ENCODE measurements at places on chromosomes 7 and 10. TPM values are rescaled to one million over a fixed set of nuclear protein-coding genes. Genes with fewer than 3 reads are reported as not detected.
A peak's percentile ranks its signal among the peaks of the same experiment; 100 is the strongest.

DNA sequence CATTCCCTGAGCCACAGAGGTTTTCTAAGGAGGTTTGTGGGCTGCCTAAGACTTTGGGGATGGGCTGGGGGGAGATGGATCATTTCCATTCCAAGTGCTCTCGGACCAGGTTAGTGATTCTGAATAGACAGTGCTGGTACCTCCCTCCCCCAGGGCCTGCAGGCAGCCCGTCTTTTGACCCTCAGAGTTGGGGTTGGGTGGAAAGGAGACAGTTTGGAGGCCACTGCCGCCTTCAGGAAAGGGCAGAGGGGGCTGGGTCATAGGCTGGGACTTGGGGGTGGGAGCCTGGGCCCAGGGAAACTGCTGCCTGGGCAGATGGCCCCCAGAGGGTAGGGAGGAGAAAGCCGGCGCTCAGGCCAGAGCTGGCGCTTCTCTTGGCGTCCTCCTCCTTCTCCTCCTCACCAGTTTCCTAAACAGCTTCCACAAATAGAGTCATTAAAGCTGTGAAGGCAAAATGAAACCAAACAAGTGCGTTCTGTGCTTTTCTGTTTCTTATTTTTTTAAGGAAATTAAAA lies 4.4 kb downstream of the UNC5B start:
- no peak for DNase-seq

GRCh38 chr10:44293306-44293778 lies 91.6 kb downstream of the CXCL12 start:
- DNase-seq, result no peak

- no peak for DNase-seq
Observed at GRCh38 chr7:151416112-151416940, 6.5 kb upstream of the WDR86 start.

DNA sequence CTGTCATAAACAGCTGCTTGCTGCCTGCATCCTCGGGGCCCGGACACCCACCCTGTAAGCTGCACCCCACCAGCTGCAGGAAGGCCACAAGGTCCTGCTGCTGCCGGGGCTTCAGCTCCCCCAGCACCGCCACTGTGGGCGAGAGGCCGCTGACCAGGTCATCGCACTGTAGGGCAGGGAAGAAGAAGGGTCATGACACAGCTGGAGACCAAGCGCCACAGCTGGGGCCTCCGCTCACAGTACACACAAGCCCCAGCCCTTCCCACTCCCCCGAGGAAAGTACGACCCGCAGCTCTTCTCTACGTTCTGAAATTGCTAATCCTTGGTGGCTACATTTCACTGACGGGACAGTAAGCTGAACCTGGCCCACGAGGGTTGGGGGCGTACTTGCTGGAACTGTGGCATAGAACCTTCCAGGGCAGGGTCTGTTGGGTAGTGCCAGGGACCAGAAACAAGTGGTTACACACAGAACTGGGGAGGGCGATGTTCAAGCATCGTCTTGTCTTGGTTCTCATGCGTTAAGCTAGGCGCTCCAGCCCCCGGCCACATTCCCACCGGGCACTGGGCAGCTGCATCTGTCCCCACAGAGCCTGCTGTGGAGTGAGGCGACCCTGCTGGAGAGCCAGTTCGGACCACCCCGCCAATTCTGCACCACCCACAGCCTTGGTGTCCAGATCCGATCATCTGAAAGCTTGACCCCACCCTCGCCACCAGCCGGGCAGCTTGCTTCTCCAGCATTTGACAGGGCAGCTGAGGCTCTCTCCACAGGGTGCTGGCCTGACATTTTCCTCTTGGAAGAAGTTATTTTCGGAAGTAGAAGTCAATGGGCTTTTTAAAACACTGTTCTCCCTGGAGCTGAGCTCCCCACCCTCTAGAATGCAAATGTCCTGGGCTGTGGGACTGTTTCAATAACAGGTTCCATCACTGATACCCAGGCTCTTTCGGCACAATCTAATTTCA lies 50.8 kb downstream of the GSDME start:
- no peak for DNase-seq

- no peak for DNase-seq
Observed at GRCh38 chr10:29007748-29008610, 280.9 kb upstream of the LYZL1 start.

GRCh38 chr7:122803323-122803722 lies 82.9 kb downstream of the CADPS2 start:
- no peak for DNase-seq

DNA sequence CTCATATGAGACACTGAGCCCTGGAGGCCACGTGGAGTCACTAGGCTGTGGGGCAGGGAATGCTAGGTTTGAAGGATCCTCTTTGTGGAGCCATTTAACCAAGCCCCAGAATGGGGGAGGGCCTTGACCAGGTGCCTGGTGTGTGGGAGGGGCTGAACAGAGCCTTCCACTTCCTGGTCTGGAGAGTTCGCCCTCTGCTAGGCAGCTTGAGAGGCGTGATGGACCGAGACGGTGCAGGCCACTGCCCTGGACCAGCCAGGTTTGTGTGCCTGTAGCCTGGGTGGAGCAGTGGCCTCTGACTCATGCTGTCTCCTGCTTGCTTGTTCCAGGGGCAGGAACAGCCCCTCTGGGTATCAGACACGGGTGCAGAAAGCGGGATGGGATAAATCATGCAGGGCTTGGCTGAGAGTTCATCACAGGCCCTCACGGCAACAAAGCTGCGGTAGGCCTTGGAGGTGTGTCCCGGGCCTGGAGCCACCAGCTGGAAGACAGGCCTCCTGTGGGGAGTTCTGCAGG lies 27.4 kb downstream of the ADAMTS14 start:
- DNase-seq, result no peak

- DNase-seq, result no peak
Observed at GRCh38 chr10:543131-543530, 146.3 kb downstream of the DIP2C start.

- no peak for DNase-seq
Observed at GRCh38 chr10:35433851-35434426, 97.6 kb downstream of the CCNY start.

- DNase-seq, result peak; percentile 93
Observed at GRCh38 chr10:86755740-86756510, 494 bp upstream of the BMPR1A start.

- no peak for DNase-seq
Observed at GRCh38 chr10:69340695-69341094, 62.4 kb downstream of the HK1 start.

- DNase-seq, result no peak
Observed at GRCh38 chr7:113113912-113114311, 4.4 kb downstream of the SMIM30 start.

DNA sequence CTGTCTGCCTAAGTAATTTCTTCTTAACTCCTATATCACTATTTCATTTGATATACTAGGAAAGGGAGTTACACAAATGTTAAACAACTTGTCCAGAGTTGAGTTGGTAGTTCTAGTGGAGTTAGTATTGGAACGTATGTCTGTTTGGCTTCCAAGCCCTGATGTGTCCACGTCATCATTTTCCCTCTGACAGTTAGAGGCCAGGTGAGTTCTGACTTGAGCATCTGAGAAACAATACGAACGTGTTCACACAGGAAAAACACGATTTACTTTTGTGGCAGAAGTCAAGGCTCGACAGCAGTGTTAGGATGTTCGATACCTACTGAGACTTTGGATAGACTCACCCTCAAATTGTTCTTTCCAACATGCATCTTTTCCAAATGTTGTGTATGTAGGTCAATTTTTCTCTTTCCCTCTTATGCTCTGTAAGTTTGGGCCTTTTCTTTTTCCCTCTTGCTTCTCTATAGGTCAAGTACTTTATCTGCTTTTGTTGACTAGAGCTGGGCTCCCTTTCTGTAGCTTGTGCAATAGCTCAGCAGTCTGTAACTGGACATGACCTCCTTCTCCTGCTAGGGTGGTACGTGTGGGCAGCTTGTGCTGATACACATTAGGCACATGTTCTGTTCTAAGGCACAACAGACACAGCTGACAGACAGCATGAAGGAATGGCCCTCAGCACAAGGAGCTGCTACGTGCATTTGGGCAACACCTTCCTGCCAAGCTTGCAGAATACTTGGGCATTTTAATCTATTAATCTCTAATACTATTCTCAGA lies 222.9 kb downstream of the PTEN start:
- no peak for DNase-seq

DNA sequence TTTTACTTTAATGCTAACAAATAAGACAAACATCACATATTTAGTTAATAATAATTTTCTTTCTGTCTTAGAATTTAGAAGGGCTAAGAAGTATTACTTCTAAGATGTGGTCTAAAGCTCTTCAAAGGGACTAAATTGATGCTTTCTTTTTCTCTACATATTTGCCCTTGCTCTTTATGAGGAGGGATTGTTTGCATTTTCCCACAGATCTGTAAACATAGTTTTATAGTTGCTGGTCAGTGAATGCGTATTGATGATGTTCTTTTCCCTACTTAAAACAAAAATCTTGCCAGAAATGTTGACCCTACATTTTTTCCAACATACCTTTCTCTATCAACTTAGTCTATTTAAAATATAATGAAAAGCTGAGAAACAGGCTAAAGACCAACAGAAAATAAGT lies 372.4 kb upstream of the LRGUK start:
- no peak for DNase-seq

GRCh38 chr10:89213191-89213808 lies 6.2 kb upstream of the CH25H start:
- DNase-seq, result no peak

- peak; percentile 32 for DNase-seq
Observed at GRCh38 chr10:76558586-76558985, 1079.0 kb downstream of the KCNMA1 start.

DNA sequence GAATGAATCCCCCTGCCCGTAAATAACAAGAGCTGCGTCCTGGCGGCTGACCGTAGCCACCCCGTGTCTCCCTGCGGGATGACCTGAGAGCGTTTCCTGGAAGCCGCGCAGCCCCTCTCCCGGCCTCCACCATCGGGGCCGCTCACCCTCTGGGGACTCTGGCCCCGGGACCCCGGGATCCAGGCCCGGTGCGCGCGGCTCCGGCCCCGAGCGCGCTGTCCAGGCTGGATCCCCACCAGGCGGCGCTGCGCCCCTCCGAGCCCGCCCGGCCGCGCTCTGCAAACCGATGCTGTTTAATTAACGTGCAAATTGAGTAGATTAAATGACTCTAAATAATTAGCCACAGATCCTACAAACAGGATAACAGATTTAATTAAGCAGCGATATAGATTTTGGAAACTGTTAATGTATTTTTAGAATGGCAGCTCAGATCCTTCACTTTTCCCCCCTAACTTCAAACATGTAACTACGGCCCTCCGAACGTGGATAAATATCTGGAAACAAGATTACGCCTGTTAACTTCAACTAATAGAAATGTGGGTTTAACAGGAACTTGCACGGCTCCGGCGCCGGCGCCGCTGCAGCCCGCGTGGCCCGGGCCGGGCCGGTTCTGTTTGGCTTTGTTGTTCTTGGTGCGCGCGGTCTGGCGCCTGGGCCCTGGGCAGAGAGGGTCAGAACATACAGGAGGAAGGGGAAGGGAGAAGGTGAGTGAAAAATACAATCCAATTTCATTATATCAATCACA lies 7.1 kb upstream of the UNCX start:
- DNase-seq, result no peak

DNA sequence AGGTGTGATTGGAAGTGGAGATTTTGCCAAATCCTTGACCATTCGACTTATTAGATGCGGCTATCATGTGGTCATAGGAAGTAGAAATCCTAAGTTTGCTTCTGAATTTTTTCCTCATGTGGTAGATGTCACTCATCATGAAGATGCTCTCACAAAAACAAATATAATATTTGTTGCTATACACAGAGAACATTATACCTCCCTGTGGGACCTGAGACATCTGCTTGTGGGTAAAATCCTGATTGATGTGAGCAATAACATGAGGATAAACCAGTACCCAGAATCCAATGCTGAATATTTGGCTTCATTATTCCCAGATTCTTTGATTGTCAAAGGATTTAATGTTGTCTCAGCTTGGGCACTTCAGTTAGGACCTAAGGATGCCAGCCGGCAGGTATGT lies 13.6 kb downstream of the STEAP2 start:
- DNase-seq, result no peak

DNA sequence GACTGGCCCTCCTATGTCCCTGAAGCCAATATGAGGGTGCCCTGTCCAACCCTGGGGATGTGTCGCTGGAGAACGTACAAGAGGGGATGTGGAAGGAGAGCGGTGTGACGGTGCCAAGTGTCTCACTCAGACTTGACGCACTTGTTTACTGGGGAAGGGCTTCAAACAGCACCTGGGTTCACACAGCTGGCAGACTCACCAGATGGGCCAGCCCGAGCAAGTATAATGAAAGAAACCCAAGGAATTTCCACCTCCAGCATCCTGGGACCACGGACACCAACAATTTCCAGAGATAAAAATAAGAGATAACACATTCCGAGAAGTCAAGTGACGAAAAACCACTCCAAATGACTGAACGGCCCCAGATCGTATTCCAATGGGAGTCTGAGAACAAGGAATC lies 5.3 kb downstream of the ATP5MF start:
- DNase-seq, result no peak

DNA sequence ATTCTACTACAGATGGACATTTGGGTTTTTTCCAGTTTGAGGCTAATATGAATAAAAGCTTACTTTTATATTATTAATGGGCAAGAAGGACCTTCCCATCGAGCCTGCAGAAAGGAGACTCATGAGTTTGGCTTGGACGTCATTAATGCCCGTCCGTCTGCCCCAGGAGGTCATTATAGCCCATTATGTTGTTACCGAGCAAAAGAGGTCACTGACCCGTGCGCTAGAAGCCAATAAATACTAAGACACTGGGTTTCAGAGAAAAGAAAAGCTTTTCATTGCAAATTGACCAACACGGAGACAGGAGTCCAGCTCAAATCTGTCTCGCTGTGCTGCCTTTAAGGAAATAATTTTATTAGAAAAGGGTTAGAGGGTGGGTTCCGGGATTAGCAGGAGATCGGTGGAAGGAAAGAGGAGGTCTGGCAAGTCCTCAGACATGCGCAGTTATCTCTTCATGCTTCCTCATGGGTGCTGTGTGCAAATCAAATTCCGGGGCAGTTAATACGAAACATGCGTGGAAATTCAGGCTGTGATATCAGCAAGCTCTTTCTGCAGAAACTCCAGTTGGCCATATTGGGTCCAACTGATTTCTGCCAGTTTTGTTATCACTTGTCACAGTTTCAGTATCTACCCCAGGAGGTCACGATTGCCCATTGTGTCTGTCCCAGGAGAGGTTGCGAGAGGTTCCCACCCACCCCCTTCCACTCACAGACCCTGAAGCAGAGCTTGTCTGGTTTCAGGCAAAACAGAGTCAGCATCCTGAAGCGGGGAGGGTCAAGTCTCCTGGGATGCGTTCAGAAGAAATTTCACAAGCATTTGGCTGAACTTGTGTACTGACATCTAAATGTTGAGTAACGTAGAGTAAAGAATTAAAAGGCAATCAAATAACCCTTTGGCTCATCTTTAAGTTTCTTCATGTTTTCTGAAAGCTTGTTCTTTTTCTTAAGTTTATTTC lies 1.1 kb upstream of the GALNTL5 start:
- no peak for DNase-seq

HHEX gene
- total RNA-seq, result 7.9 TPM

PRR15 gene
- 250 TPM for total RNA-seq

PSMC2 gene
- total RNA-seq, result 88.6 TPM

FZD8 gene
- total RNA-seq, result 9.4 TPM

MCM10 gene
- 0.60 TPM for total RNA-seq

KIAA1549 gene
- 0.37 TPM for total RNA-seq

NCF1 gene
- total RNA-seq, result 8.1 TPM

RRP12 gene
- 14.0 TPM for total RNA-seq

CTNNA3 gene
- 75.2 TPM for total RNA-seq

KLF14 gene
- 3.0 TPM for total RNA-seq

MMP21 gene
- 1.00 TPM for total RNA-seq

RSPH10B gene
- not detected for total RNA-seq

SEMA3A gene
- 8.3 TPM for total RNA-seq

Data from transverse colon (tissue), 4 donors.